Activated effector memory CD4-positive, alpha-beta T cell treated with Interleukin-2 at 50 U/mL for 16 hours (primary cell): ENCODE measurements at places on chromosomes 12 and 14.
A peak's percentile ranks its signal among the peaks of the same experiment; 100 is the strongest.

DNA sequence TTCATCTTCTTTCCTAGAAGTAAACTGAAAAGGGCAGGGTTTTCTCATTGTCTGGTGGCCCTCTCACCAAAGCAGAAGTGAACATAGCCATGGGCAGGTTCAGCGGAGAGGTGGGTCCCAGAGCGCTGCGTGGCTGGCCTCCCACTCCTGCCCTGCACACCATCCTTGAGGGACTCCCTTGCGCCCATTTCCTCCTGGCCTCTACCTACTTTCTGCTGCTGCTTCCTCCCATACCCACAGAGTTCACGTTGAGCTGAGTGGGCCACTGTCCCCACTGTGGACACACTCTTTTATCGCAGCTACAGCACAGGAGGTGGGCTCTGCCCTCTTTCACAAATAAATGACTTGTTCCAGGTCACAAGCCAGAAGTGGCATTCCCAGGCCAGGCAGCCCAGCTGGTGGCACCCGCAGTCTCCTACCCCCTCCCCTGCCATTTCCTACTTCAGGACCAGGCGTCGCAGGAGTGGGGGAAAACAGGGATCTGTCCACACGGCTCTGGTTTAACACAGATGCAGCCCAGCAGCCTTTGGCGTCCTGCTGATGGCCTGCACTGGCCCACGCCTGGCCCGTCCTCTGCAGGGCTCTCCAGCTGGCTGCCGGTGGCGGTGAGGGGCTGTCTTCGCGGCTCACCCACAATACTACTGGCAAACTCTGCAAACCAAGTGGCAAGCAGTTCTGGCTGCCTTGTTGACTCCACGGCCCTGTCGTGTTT lies 4.9 kb downstream of the SIVA1 start:
- DNase-seq, result no peak

- no peak for DNase-seq
Observed at GRCh38 chr12:67457136-67457535, 188.0 kb downstream of the CAND1 start.

GRCh38 chr12:52992699-52993557 lies 13.3 kb upstream of the EIF4B start:
- no peak for DNase-seq

- no peak for DNase-seq
Observed at GRCh38 chr14:76781648-76782051, 20.4 kb downstream of the VASH1 start.

DNA sequence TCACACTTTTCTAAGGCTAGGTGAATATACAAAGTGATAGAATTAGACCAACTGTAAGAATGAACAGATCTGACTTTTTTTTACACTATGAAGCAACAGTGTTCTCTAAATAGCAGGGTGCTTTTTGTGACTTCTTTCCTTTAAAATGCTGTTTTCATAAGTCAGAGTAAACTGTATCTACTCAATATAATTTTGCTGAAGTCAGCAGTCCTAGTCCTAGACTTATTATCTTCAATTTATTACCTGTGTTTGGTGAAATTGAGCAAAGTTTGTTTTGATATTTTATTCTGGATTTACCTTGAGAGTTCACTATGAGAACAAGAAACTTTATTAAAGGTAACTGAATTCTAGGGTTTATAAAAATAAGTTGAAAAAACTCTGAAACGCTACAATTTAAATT lies 651.3 kb upstream of the MIS18BP1 start:
- no peak for DNase-seq

DNA sequence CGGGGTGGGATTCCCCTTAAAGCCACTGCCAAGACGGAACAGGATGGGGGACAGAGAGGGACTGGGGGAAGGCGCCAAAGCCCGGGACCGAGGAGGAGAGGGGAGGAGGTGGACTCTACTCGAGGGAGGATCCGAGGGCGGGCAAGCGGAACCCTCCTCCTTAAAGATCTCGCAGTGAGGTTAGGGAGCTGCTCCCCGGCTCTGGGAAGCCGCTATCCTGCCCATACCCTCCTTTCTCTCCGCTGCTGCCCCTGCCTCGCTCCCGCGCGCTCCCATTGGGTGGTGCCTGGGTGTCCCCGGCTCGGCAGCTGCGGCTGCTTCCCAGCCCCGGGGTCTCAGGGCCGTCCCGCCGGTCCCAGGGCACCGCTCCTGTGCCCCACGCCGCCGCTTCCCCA lies 16.4 kb downstream of the KRT18 start:
- DNase-seq, result no peak

DNA sequence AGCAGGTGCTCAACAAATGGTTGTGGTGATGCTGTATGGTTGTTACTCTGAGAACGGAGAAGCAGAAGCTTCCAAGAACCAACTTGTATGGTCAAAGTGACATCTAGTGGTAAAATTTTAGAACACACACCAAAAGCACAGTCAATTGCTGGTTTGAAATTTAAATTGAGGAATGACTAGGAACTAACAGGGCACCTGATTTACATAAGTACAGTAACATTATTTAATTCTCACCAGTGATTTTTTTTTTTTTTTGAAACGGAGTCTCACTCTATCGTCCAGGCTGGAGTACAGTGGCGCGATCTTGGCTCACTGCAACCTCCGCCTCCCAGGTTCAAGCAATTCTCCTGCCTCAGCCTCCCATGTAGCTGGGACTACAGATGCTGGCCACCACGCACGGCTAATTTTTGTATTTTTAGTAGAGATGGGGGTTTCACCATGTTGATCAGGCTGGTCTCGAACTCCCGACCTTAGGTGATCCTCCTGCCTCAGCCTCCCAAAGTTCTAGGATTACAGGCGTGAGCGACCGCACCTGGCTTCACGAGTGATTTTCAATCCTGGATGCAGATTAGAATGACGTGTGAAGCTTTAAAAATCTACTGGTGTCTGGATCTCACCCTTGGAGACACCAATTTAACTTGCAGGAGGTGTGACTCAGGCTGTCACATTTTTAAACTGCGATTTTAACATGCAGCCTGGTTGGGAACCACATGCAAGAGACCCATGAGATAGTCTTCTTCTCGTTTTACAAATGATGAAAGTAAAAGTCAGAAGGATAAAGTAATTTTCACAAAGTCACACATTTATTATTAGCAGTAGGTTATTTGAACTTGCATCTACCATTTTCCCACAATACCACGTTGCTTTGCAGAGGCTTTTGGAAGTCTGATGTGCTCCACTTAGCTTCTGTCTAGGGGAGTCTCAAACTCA lies 14.1 kb upstream of the NUMB start:
- no peak for DNase-seq

DNA sequence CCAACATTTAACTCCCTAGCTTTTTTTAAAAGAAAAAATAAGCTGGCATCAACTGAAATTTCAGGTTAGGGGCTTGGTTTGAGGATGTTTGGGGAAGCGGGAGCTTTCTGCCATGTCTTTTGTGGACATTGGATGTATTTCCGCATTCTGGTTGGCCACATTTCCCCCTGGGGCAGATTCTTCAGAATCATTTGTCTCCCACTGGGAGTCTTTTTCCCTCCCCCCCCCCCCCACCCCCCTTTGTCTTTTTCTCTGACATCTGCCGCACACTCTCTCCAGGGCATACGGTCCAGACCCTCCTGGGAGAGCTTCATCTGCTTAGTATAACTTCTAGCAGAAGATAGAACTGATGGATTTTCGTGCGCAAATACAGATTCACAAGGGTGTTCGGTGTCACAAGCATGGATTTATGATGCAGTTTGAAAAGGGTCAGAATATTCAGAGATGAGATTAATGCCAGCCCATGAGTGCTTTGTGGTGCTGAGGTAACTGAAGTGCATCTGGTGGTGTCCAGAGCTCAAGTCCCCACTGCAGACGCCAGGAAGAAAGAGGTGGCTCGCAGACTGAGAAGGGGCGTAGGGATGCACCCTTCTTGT lies 40.2 kb downstream of the ETV6 start:
- DNase-seq, result no peak

DNA sequence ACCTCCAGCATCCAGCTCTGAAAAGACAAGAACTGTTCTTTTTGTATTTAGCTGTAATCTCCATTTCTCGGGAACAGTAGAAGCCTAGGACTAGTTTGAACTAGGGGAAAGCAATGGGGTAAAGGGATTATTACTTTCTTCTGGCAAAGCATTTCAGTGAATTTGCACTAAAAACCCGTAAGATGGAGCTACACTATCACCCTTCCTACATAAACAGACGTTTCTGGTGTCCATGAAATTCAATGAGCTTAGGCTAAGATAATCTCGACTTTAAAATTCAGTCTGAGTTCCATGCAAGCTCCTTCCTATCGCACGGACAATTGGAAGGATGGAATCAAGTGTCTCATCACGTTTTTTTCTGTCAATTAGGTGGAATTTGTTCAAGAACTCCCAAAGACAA lies 24.0 kb downstream of the ACSM4 start:
- DNase-seq, result no peak

DNA sequence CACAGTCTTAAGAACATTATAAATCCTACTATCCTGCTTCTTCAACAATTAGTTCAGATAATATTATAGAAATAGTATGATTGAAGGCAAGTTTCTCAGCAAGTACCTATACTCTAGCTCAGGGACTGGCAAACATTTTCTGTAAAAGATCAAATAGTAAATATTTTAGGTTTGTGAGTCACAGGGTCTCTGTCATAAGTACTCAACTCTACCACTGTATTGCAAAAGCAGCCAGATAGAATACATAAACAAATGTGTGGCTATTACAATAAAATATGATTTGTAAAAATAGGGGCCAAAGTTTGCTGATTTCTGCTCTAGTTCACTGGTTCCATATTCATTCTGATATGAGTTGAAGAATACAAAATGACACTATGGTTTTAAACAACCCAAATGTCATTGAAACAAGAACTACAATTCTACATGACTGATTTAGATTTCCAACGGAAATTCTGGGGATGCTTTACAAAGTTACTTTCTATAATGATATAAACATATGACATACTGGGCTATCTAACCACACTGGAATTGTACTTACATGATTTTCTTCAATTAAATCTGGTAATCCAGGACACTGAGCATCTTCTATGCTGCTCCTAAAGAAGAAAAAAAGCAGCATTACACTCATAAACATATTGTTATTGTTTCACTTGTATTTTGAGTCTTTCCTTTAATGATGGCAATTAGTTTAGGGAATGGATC lies 23.2 kb downstream of the LGALS3 start:
- no peak for DNase-seq

DNA sequence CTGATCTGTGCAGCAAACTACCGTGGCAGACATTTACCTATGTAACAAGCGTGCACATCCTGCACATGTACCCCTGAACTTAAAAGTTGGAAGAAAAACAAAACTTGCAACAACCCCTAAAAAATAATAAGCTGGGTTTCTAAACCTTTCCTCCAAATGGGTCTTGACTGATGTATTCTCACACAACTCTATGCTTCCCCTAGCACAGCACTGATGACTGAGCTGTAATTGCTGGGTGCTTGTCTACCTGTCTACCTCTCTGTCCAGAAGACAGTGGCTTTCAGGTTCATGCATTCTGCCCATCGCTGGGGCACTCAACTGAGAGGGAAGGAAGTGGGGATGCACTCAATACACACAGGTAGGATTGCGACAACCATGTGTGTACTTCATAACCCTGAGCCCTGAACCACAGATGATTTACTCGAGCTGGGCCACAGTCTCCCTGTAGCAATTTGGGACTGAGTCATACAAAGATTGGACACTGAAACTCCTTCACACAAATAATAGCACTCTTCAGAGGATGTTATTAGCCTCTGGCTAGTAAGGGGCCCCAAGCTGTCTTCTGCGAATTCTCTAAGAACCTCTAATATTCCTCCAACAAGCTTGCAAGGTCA lies 44.8 kb upstream of the TMPO start:
- DNase-seq, result no peak

DNA sequence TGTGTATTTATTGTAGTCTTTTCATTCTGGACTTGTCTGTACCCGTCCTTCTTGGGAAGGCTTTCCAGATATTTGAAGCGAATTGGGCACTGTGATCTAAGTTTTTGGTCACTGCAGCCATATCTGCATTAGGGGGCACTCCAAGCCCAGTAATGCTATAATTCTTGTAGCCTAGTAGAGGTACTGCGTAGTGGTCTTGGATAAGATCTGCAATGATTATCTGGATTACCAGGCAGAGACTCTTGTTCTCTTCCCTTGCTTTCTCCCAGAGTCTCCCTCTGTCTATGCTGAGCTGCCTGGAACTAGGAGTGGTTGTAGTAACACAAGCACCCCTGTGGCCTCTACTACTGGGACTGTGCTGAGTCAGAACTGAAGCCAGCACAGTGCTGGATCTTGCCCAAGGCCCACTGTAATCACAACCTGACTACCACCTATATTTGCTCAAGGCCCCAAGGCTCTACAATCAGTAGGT lies 30.0 kb downstream of the SLC38A2 start:
- DNase-seq, result no peak

DNA sequence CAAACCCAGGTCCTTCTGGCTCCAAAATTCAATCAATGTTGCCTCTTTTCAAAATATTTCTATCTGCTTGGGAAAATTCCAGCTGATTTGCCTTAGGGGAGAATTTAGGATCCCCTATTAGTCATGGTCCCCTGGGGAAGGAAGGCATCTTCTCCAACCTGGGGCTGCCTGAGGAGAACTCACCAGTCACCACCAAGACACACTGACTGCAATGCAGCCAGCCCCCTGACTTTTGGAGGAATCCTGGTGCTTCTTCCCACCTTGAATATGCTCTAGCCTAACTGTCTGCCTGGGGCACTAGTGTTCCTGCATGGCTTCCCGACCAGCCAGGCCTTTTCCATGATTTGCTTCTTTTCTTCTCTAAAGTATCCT lies 71.8 kb upstream of the BCL2L14 start:
- no peak for DNase-seq

DNA sequence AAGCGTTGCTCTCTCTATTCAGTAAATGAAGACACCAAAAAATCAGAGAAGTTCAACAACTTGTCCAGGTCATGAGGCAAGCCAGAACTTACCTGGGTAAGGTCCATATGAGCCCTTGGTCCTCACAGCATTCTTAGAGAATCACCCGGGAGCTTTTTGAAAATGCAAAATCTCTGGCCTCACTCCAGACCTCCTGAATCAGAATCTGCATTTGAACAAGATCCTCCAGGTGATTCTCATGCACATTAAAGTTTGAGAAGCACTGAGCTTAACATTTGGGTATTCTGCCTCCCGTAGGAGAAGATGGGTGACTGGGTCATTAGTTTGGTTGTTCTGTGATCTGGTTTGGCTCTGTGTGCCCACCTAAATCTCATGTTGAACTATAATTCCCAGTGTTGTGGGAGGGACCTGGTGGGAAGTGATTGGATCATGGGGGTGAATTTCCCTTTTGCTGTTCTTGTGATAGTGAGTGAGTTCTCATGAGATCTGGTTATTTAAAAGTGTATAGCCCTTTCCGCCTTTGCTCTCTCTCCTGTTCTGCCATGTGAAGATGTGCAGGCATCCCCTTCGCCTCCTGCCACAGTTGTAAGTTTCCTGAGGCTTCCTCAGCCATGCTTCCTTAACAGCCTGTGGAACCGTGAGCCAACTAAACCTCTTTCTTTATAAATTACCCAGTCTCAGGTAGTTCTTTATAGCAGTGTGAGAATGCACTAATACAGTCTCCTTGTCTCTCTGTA lies 221.2 kb downstream of the RAD51B start:
- no peak for DNase-seq

GRCh38 chr14:92726135-92726932 lies 22.1 kb downstream of the LGMN start:
- peak; percentile 22 for DNase-seq

DNA sequence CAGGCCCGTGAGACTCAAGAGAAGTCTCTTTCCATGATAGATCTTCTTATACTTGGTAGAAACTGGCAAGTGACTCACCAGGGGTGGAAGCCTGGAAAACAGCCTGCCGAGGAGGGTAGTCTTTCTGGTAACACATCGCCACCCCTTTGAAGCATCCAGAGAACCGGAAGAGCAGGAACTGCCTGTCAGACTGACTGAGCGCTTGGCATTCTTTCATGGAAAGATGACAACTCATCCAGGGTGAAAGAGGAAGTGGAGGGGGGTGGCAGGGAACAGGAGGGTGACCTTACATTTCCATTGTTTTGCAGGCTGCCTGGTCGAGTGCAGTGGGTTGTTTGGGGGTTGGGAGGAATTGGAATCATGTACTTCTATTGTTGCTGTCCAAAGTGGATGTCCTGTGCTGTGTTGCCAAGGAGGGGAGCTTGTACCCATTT lies 34.5 kb downstream of the PRKCH start:
- no peak for DNase-seq
